Dorsolateral prefrontal cortex (tissue), 122 donors: ENCODE measurements at places on chromosomes 4 and X. TPM values are rescaled to one million over a fixed set of nuclear protein-coding genes. Genes with fewer than 3 reads are reported as not detected.

The TNMD gene
- total RNA-seq: not detected

DNA sequence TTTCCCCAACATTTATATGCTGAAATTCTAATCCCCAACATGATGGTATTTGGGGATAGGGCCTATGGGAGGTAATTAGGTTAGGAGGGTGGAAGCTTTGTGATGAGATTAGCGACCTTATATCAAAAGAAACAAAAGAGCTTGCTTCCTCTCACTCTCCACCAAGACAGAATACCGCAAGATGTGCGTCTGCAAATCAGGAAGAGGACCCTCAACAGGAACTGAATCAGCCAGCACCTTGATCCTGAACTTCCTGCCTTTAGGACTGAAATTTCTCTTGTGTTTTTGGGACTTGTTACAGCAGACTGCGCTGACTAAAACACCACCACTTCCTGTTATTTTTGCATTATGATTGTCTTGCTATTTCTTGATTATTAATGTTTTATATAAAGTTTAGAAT lies 1889.4 kb downstream of the C4orf33 start:
- DNase-seq: no peak

- DNase-seq: no peak
Observed at GRCh38 chrX:133053861-133054598, 42.9 kb downstream of the USP26 start.

GRCh38 chr4:82848706-82849105 lies 42.2 kb downstream of the SEC31A start:
- no peak for DNase-seq

GRCh38 chr4:37908488-37909331 lies 17.8 kb downstream of the TBC1D1 start:
- no peak for DNase-seq
